ENCODE measurements at places on chromosomes 12 and 14.

DNA sequence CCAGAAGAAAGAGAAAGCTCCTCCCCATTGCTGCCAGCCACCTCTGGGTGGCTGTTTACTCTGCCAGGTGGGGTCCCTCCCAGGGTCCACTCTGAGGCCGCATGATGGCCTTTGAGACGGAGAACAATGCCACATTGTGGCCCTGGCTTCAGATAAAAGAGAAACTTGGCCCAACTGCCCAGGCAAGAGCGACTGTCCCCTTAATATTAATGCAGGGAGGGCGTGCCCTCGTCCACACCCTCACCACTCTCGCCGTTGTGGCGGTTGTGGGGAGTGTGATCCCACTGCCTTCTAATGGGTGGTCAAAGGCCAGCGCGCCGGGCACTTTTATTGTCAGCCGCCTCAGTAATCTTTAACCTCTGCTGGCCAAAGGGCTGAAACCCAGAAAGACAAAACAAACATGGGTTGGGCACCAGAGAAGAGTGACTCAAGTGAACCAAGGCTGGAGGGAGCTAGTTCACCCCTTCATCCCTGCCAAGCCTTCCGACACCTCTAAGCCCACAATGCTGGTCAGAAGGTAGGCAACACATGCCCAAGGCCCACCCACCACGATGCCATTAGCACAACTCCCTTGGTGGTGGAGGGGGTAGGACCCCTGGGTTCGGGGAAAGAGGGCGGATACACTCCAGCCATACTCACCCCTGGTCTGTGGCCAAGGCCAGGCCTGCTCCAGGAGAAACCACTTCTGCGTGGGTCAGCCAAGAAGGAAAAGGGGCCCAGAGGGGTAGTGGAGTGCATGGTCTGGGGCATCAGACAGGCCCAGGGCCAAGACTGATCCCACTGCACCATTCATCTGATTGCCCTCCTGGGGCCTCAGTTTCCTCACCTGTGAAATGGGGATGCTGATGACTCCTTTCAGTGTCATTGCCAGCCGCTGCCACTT, 44.5 kb upstream of the BCL11B start:
- DNase-seq = no peak

DNA sequence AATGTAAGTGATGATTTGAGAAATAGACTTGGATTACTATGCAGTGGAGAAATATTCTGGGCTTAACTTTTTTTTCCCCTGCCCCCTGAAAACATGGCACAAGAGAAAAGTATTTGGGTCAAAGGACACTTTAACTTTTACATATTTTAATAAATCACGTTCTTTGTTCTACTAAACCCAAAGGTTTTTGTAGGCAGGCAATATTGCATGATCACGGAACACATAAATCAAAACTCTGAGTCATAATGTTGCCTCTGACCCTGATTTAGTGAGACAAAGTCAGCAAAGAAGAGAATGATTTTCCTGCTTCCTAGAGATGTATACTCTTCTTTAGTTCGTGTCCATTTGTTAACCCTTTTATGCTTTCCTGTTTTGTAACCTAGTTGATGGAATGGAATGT, 38.0 kb downstream of the ABCD2 start:
- DNase-seq = no peak

DNA sequence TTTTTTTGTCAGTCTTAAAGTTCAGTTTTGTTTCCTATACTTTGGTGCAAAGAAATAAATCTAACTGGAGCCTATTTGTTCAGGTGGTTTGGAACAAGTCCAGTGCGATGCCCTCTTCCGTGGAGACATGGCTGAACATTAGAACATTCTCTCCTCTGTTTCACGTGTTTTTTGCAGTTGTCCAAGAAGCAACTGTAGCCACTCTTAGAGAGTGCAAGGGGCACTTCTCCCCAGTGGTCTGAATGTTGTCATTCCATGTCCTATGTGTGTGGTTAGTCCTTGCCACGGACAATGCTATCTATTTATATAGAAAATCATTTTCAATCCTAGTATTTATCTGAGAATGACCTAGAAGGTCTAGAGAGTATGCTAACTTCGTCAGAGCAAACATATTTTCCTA, 1232.5 kb upstream of the SEL1L start:
- DNase-seq = no peak

DNA sequence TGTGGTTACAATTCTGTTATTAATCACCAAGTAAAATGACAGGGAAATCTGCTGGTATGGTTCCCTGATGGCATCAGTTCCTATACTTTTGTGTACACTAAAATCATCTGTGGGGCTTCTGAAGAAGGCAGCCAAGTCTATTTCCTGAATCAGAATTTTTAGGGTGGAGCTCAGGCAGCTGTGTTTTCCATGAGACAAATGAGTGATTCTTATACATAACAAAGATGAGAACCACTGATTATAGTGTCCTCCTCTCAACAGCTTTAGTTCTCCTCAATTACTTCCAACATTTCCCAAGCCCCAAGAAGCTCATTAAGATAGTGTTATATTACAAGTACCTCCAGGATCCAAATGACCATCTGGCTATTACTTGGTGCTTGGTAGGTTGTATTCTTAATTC, 64.5 kb upstream of the USP44 start:
- DNase-seq = no peak

- DNase-seq = no peak
These were observed 98.5 kb downstream of the FGD4 start for GRCh38 chr12:32497864-32498263.

DNA sequence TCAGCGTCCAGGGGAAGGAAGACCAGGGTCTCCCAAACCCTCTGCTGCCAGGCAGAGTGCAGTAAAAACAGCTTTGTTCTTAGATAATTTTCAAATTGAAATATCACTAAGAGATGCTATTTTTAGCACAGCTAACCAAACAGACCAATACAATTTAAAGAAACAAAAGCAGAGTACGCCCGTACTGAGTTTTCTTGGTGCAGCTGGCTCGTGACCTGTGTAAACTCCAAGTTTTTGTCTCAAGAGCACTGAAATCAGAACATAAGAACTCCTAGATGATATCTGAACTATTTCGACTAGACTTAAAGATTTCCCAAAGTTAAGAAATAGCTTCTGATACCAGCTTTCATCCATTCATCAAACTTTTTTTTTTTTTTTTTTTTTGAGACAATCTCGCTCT, 10.3 kb downstream of the ARF3 start:
- no peak for DNase-seq

DNA sequence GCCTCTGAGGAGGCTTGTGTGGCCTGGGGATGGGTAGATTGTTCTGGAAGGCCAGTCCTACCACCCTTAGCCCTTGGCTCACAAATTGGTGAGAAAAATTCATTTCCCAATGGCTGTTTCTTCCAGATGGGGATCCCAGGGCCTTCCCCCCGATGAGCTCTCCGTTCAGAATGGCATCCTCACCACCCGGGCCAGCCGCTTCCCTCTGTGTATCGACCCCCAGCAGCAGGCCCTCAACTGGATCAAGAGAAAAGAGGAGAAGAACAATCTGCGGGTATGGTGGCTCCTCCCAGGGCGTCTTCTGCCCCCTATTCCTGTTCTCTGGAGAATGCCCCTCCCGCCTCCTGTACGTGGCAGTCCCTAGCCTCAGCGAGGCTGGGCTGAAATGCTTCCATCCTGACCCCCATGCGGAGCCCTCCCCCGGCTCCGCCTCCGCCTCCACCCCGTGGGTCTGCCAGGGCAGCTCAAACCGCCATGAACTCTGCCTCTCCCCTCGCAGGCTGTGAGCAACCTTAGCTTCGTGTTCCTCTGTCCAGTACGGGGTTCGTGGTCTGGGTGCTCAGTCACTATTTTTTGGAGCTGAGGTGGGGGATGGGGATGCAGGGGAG, 57.8 kb downstream of the CCDC92 start:
- no peak for DNase-seq

DNA sequence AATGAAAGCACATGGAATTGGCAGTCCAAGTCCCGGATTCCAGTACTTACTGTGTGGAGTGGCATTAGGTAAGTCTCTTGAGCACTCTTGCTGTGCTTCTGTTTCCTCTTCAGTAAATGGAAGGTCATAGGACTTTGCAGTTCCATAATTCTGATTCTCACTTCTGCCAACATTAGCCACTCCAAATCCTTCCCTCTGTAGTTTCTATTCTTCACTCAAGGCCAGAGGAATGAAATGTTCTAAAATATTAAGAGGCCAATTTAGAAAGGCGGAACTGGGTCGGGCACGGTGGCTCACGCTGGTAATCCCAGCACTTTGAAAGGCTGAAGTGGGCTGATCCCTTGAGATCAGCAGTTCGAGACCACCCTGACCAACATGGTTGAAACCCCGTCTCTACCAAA, 19.8 kb upstream of the SLC5A8 start:
- no peak for DNase-seq

GRCh38 chr14:61641914-61642613, 53.2 kb upstream of the HIF1A start:
- DNase-seq = no peak

GRCh38 chr14:99119554-99120525, 152.2 kb downstream of the BCL11B start:
- DNase-seq = no peak

DNA sequence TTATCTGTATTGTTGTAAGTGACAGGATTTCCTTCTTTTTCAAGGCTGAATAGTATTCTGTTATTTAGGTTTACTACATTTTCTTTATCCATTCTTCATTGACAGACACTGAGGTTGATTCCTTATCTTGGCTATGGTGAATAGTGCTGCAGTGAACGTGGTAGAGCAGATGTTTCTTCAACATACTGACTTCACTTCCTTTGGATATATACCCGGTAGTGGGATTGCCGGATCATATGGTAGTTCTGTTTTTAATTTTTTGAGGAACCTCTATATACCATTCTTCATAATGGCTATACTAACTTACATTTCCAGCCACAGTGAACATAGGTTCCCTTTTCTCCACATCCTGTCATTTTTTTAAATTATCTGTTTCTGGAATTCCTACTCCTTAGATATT, 21.8 kb downstream of the DERA start:
- no peak for DNase-seq

- DNase-seq = no peak
These were observed 29.0 kb upstream of the PLEKHG7 start for GRCh38 chr12:92673756-92674155.

GRCh38 chr12:105613887-105614286, 283.4 kb downstream of the C12orf75 start:
- DNase-seq = no peak

DNA sequence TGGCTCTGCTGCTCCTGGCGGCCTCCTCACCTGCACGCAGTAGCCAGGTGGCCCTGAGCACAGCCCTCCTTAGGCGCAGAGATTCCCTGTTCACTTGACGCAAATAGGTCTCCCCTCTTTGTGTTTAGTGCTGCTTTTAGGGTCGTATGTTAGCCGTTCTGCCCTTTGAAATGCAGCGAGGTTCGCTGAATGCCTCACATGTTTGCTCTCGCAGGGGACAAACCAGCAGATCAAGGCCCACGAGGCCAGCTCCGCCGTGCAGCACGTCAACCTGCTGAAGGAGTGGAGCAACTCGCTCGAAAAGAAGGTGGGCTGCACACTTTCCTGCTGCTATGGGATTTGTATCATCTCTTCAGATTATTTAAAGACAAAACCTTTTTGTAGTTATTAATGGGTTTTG, 31.4 kb upstream of the AMN start:
- no peak for DNase-seq

GRCh38 chr12:9925705-9926393, 6.3 kb downstream of the CLEC2A start:
- DNase-seq = no peak

DNA sequence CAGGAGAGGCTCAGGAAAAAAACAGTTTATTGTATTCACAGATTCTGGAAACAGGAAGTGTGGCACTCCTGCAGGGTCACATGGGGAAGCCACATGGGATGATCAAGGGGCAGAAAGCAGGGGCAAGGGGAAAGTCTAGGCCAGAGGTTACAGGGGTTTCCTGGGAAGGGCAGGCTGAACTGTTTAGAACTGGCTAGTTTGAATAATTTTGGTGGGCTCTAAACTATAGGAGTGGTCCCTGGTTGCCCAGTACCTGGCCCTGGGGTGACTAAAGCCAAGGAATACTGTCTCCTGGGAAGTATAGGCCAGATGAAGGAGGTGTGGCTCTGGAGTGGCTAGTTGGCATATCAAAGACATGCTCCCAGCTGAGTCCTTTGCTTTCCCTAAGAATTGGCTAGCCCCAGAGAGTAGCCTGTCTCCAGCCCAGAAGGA, 169.2 kb downstream of the SLC41A2 start:
- no peak for DNase-seq

DNA sequence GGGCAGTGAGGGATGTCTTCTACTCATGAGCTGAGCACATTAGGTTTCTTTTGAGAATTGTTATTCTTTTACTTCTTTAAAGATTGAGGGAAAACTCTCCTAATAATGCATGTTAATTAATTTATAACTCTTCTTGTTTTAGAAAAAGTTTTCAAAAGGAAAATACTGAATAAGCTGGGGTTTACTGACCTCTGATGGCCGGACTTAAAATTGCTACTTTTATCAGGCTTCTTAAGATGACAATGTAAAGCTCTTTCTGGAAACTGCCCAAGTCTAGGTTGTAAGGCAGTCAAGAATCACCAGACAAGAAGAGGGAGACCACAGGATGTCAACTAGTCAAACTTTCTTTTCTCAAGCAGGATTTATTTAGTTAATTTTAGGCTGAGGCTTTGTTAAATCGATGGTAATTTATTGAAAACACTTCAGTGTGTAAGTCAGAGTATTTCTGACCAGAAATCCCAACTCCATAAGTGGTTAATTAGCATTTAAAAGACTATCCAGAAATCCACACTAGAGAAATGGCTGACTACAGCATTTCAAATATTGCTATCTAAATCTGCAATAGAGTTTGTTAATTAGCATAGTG, 82.1 kb downstream of the AVPR1A start:
- DNase-seq = no peak

DNA sequence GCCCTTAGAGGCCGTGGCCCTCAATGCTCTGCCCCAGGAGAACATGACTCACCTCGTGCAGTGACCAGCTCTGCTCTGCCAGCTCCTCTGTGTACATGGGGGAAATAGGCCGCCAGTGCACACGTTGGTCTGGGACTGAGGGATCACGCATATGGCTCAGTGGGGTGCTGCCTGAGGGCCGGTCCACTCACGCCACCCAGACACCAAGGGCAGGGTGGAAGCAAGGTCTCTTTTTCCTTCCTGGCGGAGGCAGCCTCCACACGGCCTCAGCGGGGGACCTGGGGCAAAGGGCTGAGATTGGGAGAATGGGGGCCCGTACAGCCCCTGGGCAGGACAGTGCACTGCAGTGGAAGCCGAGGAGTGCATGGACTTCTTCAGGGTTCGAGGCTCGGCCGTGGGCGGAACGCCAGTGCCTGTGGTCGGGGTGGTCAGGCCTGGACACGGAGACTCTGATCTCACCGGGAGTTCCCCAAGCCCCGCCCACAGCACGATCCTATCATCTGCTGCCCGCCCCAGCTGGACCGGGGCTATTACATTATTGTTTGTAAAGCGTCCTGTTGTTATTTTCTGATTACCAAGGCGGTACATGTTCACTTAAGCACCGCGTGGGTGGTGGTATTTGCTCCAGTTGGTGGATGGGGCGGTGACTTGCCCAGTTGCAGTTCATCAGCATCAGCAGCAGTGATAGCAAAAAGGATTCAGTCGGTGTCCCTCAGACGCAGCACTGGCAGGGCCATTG, 38.8 kb upstream of the TDRD9 start:
- DNase-seq = no peak

- DNase-seq = no peak
These were observed 183.8 kb downstream of the DPF3 start for GRCh38 chr14:72709916-72710611.

- no peak for DNase-seq
These were observed 22.9 kb upstream of the ANKLE2 start for GRCh38 chr12:132784580-132784979.
